ENCODE measurements at places on chromosomes 13 and 19.

- no peak for DNase-seq
Measured at GRCh38 chr13:86135856-86136255, 336.6 kb upstream of the SLITRK6 start.

DNA sequence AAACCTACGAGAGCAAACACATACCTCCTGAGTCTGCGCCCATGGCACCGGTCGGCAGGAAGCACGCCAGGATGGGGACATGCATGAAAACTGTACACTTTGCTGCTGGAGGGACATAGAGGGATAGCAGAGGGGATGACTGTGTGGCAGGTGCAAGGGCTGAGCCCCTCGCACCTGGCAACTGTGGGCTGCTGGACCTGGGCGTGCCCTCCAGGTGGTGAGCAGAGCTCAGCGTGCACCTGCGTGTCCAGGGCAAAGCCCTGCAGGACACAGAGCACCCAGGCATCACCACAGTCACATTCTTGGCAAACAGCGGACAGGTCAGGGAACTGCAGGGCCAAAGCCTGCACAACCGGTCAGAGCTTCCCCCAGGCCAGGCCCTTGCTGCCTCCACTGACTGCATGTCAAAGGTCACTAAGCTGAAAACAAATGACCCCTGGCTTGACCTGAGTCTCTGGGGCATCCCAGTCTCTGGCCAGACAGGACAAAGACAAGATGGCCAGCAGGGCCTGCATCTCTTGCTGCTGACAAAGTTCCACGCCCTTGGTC, 9.0 kb upstream of the ISYNA1 start:
- DNase-seq = no peak

DNA sequence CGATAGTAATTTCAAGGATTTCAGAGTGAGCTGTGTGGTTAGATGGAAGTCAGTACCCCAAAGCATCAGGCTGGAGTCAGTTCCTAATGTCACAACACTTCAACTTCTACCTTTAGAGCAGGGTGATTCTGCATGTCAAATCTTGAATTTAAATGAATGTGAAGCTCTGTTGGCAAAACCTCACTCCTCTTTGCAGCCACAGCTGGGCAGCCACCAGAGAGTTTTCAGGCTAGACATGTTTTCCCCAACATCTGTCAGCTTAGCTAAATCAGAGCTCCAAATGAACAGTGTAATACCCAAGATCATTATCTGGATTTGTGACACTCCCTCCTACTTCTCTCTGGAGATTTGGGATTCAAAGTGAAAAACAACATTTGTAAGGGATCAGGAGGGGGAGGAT, 33.7 kb upstream of the OLFM4 start:
- DNase-seq = no peak

DNA sequence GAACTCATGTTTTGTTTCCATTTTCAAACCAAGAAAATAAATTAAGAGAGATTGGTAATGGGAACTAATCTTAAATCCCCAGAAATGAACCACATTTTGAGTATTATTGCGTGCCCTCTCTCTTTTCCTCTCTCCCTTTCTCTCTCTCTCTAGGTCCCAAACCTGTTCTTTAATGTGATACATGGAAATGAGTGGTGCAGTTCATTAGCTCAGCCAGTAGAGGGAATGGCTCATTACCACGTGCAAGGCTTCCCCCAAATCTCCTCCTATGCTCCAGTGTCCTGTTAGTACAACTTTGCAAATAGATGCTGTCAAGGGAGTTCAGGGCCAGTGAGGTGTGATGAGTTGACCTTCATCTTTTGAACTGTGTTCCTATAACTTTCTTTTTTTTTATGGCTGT, 178.4 kb downstream of the FGF9 start:
- DNase-seq = peak; percentile 31

- no peak for DNase-seq
Measured at GRCh38 chr19:4327877-4328242, 10.8 kb downstream of the STAP2 start.

GRCh38 chr13:39870197-39870747, 214.8 kb downstream of the COG6 start:
- DNase-seq = no peak

DNA sequence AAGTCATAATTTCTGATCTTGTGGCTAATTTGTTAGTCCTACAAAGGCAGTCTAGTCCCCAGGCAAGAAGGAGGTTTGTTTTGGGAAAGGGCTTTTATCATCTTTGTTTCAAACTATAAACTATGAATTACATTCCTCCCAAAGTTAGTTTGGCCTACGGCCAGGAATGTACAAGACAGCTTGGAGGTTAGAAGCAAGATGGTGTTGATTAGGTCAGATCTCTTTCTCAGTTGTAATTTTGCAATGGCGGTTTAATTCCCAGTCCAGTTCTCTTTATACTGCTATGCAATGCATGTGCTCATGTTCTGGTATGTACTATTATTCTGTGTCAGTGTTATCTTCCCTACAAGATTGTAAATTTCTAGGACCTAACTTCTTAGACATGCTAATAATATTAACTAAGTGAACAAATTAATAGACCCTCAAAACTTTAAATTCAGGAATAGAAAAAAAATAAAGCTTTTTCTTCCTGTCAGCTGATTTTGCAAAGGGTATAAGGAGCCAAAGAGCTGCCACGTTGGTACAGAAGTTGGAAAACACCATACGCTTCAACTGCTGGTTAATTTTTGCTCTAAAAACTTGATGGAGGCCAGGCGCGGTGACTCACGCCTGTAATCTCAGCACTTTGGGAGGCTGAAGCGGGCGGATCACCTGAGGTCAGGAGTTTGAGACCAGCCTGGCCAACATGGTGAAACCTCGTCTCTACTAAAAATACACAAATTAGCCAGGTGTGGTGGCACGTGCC, 1.3 kb upstream of the DNAJC15 start:
- no peak for DNase-seq

GRCh38 chr19:2150794-2151338, 500 bp downstream of the AP3D1 start:
- peak; percentile 14 for DNase-seq

- DNase-seq = peak; percentile 8
Measured at GRCh38 chr13:54980651-54981050, 1952.0 kb downstream of the OLFM4 start.

GRCh38 chr13:113457510-113457909, 4.2 kb upstream of the ADPRHL1 start:
- no peak for DNase-seq

- DNase-seq = no peak
Measured at GRCh38 chr19:1906985-1907562, 1.9 kb downstream of the ADAT3 start.

DNA sequence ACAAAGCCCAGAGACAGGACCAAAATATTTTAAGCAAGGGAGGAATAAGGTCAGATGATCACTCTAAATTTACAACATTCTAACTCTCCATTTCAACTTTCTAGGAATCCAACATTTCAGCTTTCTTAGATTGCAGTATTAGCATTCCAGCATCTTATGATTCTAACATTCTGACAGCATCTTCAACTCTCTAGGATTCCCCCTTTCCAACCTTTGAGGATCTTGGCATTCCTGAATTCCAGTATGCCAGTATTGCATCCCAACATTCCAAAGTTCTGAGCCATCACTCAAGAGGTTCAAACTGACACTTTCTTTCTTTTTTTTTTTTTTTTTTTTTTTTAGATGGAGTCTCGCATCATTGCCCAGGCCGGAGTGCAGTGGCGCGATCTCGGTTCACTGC, 13.8 kb downstream of the TGFB1 start:
- DNase-seq = no peak

GRCh38 chr13:111116856-111117255, 1.7 kb downstream of the ARHGEF7 start:
- no peak for DNase-seq

DNA sequence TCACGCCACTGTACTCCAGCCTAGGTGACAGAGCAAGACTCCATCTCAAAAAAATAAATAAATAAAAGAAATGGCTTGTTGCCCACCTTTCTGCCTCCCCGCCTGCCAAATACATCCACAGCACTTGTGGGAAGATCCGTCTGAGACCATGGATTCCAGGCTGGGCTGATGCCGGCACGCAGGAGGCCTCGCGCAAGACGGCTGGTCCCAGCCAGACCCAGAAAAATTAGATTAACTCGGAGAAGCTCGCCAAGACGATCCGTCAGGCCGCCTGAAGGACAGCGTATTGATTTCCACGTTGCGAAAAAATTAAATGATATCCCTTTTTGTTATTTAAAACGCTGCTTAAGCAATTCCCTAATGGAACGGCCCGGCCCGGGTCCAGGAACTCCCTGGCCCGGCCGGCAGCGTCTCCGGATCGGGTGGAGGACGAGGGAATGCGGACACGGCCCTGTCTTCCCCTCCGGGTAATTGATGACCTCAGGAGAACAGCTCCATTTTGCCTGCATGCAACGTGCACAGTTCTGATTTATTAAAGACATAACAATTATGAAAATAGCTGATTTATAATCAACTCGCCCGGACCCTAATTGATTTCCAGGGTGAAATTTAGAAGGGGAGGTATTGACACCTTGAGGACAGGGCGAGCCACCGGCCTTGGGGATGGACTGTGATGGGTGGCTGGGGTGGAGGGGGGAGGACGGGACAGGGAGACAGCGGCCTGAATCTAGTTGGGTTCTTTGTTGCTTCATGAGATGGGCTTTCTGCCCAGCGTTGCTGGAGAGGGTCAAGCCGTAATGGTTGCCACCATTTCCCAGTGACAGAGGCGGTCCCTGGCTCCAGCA, 52.1 kb downstream of the ZNRF4 start:
- no peak for DNase-seq

GRCh38 chr13:22517544-22517943, 663.2 kb upstream of the SGCG start:
- DNase-seq = no peak

GRCh38 chr13:67200183-67200582, 30.0 kb downstream of the PCDH9 start:
- no peak for DNase-seq

DNA sequence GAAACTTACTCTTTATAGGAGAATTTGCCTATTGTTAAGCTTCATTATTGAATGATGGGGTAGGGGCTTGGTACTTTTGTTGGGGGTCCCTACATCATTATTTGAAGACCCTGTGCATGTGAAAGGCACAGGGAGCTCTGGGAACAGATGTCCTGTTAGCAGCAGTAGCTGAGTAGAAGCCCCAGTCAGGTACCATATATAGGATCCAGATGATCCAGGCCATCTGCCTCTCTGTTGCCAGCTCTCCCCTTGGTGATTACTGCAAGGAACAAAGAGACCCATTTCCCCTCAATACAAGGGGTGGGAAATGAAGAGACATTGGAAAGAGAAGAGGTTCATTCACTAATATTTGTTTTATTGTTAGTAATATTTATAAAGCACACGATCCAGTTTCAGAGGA, 4.4 kb upstream of the MTMR6 start:
- DNase-seq = no peak

DNA sequence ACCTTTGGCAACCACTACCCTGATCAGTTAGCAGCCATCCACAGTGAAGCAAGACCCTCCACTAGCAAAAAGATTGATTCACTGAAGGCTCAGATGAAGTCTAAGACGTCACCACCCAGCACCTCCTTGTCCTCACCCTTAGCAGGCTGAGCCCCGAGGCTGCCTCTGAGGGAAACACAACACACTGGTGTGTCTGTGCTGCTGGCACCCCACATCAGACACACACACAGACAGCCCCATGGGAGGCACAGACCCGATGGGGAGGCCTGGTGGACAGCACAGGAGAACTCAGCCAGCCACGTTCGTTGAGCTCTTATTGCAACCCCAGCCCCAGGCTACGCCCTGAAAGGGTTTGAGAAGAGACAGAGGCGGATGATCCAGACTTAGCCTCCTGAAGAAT, 94.7 kb downstream of the ZDHHC20 start:
- no peak for DNase-seq

DNA sequence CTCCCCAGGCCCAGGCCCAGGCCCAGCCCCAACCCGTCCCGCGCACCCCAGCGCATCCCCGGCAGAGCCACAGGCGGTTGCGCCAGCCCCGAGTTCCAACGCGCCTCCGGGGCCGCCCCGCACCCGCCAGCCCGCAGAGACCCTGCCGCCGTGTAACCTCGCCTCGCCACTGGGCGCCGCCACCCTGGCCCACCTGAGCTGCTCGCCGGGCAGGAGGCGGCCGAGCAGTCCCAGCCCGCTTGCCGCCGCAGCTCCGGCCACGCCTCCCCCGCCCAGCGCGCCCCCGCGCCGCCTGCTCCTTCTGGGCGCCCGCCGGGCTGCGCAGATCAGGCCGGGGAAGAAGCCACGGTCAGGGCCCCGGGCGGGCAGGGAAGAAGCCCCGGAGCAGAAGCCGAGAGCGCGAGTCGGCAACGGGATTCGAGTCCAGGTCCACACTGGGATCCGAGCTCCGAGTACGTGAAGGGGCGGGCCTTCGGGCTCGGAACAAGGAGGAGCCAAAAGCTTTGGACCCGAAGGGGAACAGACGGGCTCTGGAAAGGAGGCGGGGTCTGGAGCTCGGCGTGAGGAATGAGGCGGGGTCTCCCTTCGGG, at the start of gene MBOAT7:
TSS of gene MBOAT7 (minus strand) at position 436 of the 590 bp plus-strand sequence. CDS start 1,072 bp downstream, outside the sequence.
- DNase-seq = no peak

DNA sequence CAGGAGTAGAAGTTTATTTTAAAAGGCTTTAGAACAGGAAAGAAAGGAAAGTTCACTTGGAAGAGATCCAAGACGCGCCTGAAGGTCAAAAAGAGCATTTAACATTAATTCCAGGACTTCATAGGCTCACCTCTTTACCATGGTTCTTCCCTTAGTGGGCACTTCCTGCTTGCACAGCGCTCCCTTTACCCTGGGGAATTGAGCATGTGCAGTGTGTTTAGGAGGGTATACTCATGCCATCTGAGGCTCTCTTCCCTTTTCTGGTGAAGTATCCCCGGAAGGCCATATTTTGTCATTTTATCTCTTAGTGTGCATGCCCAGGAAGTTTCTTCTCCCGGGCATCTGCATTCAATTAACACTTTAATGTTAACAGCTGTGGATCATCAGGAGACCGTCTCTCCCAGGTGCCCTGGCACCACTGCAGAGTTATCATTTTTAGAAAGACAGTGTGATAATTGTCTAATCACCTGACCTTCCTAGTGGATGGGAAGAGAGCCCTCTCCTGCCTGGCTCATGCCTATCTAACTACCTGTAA, 66.1 kb upstream of the ABCC4 start:
- DNase-seq = no peak

DNA sequence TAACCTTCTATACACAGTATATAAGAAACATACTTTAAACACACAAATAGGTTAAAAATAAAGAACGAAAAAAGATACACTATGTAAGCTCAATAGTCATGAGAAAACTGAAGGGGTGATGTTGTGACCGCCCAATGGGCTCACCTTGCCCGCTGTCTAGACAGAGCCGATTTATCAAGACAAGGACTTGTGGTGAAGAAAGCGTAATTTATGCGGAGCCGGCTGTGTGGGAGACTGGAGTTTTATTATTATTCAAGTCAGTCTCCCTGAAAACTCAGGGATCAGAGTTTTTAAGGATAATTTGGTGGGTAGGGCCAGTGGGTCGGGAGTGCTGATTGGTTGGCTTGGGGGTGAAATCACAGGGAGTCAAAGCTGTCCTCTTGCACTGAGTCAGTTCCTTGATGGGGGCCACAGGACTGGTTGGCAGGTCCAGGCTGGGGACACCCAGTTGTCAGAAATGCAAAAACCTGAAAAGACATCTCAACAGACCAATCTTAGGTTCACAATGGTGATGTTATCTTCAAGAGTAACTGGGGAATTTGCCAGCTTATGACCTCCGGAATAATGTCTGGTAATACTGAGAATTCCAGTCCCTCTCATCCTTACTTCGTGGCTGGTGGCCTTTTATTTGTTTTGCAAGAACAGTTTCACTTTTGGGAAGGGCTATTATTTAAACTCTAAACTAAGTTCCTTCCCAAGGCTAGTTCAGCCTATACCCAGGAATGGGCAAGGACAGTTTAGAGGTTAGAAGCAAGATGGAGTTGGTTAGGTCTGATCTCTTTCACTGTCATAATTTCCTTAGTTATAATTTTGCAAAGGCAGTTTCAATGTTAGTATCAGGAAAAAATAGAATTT, 96.6 kb downstream of the UBL3 start:
- no peak for DNase-seq

GRCh38 chr13:33800646-33801186, 17.2 kb upstream of the RFC3 start:
- no peak for DNase-seq
